GM23248 (cell line): ENCODE measurements at places on chromosomes 7 and 10. TPM values are rescaled to one million over a fixed set of nuclear protein-coding genes. Genes with fewer than 3 reads are reported as not detected.

Gene NEUROD6
- polyA plus RNA-seq, result not detected in 2 replicates

GRCh38 chr10:24255881-24256311, 47.0 kb downstream of the KIAA1217 start:
- H3K36me3 ChIP-seq, result no peaks in the 10 kb centered on the region
- H3K4me1 ChIP-seq, result peaks cover 10% of the 10 kb centered on the region
- no peak overlapping the region for H3K27ac ChIP-seq
- peak; percentile 6 for DNase-seq

GRCh38 chr7:134276951-134277350, 39.8 kb downstream of the SLC35B4 start:
- H3K27me3 ChIP-seq, result peaks cover 5% of the 10 kb centered on the region; the same call in 1 of the 2 replicates
- no peak for DNase-seq
- H3K4me1 ChIP-seq, result no peaks in the 10 kb centered on the region
- no peak overlapping the region for H3K4me3 ChIP-seq

- no peaks in the 10 kb centered on the region for H3K27me3 ChIP-seq
- no peak overlapping the region for H3K27ac ChIP-seq
- no peak for DNase-seq
- H3K4me1 ChIP-seq, result no peaks in the 10 kb centered on the region
Measured at GRCh38 chr10:97013983-97014382, 171.8 kb downstream of the SLIT1 start.

DNA sequence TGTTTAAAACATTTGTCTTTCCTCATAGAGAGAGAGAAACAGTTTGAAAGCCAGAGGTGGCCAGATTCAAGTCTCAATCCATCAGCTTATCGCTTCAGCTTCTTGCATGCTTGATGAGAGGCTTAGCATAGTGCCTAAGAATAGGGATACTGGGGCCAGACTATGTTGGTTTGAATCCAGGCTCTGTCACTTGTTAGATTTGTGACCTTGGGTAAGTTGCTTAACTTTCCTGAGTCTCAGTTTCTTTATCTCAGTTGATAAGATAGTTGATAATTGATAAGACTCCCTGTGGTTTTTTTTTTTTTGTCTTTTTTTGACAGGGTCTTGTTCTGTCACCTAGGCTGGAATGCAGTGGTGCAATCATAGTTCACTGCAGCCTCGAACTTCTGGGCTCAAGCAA, 12.1 kb upstream of the CDK6 start:
- H3K4me1 ChIP-seq, result no peaks in the 10 kb centered on the region
- no peak overlapping the region for H3K27ac ChIP-seq
- H3K27me3 ChIP-seq, result no peaks in the 10 kb centered on the region
- DNase-seq, result no peak

- H3K4me3 ChIP-seq, result no peak overlapping the region
- H3K36me3 ChIP-seq, result no peaks in the 10 kb centered on the region
- no peaks in the 10 kb centered on the region for H3K27me3 ChIP-seq
- H3K27ac ChIP-seq, result no peak overlapping the region
- no peaks in the 10 kb centered on the region for H3K4me1 ChIP-seq
- DNase-seq, result no peak
Measured at GRCh38 chr7:117808341-117808757, 64.9 kb downstream of the CTTNBP2 start.

DNA sequence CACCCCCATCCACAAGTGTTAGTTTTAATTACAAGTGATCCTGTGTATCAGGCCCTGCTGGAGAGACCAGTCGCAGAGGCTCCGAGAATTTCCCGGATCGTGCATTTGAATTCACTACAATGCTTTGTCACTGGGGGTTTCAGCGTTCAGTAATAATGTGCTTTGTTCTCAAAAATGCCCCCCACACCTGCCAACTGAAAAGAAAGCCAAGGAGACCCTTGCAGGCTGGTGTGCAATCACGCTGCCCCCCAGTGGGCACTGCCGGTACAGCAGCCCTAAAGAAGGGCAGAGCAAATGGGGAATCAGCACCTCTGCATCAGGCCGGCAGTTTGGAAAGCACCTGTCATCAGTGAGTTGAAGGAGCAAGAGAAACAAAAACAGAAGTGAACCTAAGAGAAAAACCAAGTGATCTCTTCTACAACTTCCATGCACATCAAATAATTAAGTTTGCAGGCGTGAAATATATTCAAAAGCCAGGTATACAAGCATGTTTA, 177.6 kb downstream of the PARD3 start:
- no peak overlapping the region for H3K4me3 ChIP-seq
- H3K27me3 ChIP-seq, result no peaks in the 10 kb centered on the region
- H3K27ac ChIP-seq, result no peak overlapping the region
- H3K36me3 ChIP-seq, result no peaks in the 10 kb centered on the region

Gene SLC26A3
- not detected in 2 replicates for polyA plus RNA-seq

Gene POMZP3
- polyA plus RNA-seq, result 16.0 and 16.5 TPM in 2 replicates

GRCh38 chr7:149257146-149257545, 4.8 kb upstream of the ZNF783 start:
- peak; percentile 67 for DNase-seq
- H3K4me3 ChIP-seq, result no peak overlapping the region
- peak overlapping the region; percentile 45 for H3K27ac ChIP-seq
- H3K4me1 ChIP-seq, result peaks cover 15% of the 10 kb centered on the region
- H3K27me3 ChIP-seq, result no peaks in the 10 kb centered on the region

Gene TMEM196
- not detected in 2 replicates for polyA plus RNA-seq

DNA sequence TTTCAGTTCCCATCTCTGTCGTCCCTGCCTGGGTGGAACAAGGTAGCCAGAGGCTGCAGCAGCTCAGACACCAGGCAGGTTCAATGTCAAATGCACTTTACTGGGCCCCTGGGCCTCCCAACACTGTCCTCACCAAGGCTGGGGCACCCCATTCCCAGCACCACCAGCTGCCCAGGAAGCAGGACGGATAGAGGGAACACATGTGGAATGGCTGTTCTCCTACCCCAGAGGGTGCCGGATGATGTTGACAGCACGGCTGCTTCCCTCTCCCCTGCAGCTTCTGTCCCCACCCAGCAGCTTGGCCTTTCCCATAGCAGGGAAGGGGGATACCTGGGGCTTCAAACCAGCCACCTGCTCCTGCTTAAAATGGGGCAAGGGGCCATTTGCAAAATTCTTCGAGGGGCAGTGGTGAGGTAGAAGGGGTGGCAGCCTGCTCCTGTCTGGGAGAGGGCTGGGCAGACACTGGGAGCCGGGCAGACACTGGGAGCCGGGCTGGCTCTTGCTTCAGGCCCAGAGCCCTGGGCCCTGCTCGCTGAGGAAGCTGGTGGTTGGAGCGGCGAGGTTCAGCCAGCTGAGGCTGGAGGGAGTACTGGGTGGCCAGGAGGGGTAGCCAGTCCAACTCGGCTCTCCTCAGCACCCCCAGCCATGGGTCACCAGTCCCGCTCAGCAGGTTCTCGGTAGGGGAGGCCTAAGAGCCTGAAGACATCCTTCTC, 9.1 kb downstream of the POLL start:
- no peaks in the 10 kb centered on the region for H3K27me3 ChIP-seq
- H3K27ac ChIP-seq, result no peak overlapping the region
- no peak for DNase-seq
- no peaks in the 10 kb centered on the region for H3K36me3 ChIP-seq
- H3K4me1 ChIP-seq, result no peaks in the 10 kb centered on the region

DNA sequence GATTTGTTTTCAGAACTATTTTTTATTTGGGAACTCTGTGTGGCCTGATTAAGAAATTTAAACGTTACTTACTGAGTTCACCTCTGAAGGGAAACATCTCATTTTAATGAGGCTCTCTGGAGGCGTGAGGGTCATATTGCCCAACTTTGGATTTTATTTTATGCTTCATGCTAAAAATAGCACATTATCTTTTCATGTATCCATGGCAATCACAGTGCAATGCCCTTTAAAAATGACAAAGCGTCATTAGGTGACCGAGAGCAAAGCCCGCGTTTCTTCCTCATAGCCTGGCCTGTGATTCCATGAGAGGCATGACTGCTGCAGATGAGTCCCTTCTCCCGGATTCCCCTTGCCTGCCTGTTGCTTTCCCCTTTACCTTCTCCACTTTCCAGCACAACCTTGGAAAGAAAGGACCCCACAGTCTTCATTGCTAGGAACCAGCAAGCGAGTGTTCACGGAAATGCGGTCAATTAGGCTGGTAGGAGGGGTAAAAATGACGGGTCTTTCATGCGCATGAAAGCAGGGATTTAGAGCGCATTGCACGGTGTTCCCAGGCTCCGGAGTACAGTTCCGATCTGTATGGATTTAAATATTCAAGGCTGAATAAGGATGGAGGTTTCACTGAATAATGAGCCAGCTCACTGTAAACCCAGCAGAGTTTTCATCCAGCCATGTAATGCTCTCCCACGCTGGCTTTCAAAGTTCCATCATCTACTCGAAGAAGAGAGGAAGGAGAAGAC, 98.2 kb upstream of the PITRM1 start:
- H3K27me3 ChIP-seq, result peaks cover 4% of the 10 kb centered on the region
- no peak for DNase-seq
- no peaks in the 10 kb centered on the region for H3K36me3 ChIP-seq
- no peak overlapping the region for H3K27ac ChIP-seq
- H3K4me3 ChIP-seq, result no peak overlapping the region

DNA sequence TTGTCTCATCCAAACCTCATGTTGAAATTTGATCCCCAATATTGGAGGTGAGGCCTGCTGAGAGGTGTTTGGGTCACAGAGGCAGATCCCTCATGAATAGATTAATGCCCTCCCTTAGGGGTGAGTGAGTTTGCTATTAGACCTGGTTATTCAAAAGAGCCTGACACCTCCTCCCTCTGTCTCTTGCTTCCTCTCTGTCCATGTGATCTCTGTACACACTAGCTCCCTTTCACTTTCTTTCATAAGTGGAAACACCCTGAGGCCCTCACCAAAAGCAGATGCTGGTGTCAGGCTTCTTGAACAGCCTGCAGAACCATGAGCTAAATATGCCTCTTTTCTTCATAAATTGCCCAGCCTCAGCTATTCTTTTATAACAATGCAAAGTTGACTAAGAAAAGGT, 447.1 kb downstream of the MDFIC start:
- H3K27me3 ChIP-seq, result no peaks in the 10 kb centered on the region
- no peak for DNase-seq
- no peaks in the 10 kb centered on the region for H3K36me3 ChIP-seq
- H3K4me3 ChIP-seq, result no peak overlapping the region
- H3K4me1 ChIP-seq, result no peaks in the 10 kb centered on the region

DNA sequence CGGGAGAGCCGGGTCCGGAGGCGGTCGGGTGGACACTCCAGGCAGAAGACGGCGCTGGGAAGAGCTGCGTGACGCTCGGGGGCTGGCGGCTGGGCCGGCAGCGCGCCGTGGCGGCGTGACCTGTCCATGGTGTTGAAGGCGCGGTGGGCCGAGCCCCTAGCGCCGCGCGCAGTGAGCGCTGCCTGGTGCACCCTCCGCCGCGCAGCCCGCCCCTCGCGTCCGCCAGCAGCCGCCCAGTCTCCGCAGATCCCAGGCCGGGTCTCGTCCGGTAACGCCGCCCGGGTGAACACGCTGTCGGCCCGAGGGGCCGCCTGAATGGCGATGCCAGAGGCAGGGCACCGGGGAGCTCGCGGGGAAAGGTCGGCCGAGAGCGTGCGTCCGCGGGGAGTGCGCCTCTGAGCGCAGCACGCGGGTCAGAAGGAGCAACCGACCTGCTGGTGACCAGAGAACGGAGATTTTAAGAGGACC, 657 bp upstream of the TMEM178B start:
- no peak overlapping the region for H3K27ac ChIP-seq
- no peaks in the 10 kb centered on the region for H3K36me3 ChIP-seq
- H3K4me3 ChIP-seq, result peak overlapping the region; percentile 69
- H3K4me1 ChIP-seq, result peaks cover 8% of the 10 kb centered on the region; the same call in 1 of the 2 replicates
- peaks cover 40% of the 10 kb centered on the region for H3K27me3 ChIP-seq

Gene HOXA1
- 1.6 and 1.8 TPM in 2 replicates for polyA plus RNA-seq

- H3K4me1 ChIP-seq, result peaks cover 3% of the 10 kb centered on the region
- H3K36me3 ChIP-seq, result no peaks in the 10 kb centered on the region
- no peak overlapping the region for H3K4me3 ChIP-seq
- no peaks in the 10 kb centered on the region for H3K27me3 ChIP-seq
- DNase-seq, result no peak
- no peak overlapping the region for H3K27ac ChIP-seq
Measured at GRCh38 chr7:77403957-77404356, 12.2 kb downstream of the GSAP start.

DNA sequence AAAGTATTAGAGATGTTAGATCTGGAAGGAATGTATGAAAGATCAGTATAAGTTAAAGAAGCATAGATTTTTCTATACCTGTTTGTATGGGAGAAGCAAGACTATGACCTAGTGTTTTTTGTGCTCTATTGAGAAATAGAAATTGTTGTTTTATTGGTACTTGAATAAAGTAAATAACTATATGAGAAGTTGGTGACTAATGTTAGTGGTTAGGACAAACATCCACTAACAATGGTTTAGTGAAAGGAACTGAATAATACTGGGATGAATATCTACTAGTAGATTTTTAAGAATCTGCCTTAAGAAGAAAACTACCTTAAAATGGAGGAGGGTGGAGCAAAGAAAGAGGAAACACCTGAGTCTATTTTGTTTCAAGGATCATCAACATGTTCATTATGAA, 521.1 kb upstream of the POT1 start:
- H3K36me3 ChIP-seq, result no peaks in the 10 kb centered on the region
- H3K4me1 ChIP-seq, result no peaks in the 10 kb centered on the region
- no peak overlapping the region for H3K27ac ChIP-seq
- no peak for DNase-seq

Gene NUDT13
- 1.2 and 1.4 TPM in 2 replicates for polyA plus RNA-seq

Gene GPR37
- polyA plus RNA-seq, result not detected in 2 replicates

- H3K36me3 ChIP-seq, result 0 out of 2 replicates have a peak, but pooled peaks cover 6% of the 10 kb centered on the region
- no peak overlapping the region for H3K27ac ChIP-seq
- H3K4me3 ChIP-seq, result no peak overlapping the region
- DNase-seq, result no peak
Measured at GRCh38 chr10:94524711-94525110, 20.9 kb upstream of the HELLS start.

- DNase-seq, result no peak
- H3K27ac ChIP-seq, result no peak overlapping the region
- no peaks in the 10 kb centered on the region for H3K36me3 ChIP-seq
- H3K27me3 ChIP-seq, result peaks cover 15% of the 10 kb centered on the region; the same call in 1 of the 2 replicates
- no peaks in the 10 kb centered on the region for H3K4me1 ChIP-seq
Measured at GRCh38 chr10:48251525-48252353, 22.8 kb downstream of the FRMPD2 start.

Gene EGFR
- 48.7 and 50.9 TPM in 2 replicates for polyA plus RNA-seq

DNA sequence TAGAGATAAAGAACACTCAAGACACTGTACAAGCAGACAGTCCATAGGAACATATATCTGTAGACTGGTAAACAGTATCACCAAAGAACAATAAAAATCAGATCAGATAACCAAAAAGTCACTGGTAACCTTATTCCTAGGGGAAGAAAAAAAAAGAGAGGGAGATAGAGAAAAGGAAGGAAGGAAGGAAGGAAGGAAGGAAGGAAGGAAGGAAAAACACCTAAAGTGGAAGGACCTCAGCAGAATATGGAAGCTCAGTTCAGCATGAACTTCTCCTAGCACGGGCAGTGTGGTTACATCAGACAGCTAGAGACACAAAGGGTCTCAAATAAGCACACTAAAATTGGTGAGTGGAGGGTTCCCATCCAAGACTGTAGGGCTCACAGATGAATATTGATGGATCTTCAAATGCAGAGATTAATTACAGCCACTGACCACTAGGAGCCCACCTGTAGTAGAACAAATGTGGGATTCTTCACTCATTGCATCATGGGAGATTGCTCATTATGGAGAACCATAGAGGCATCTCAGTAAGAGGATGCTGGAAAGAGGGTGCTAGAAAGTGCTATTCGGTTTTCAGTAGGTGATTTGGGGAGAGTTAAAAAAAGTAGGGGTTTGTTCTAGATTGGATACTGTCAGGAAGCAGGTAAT, 293.4 kb upstream of the C7orf33 start:
- H3K4me3 ChIP-seq, result no peak overlapping the region
- H3K36me3 ChIP-seq, result no peaks in the 10 kb centered on the region
- no peaks in the 10 kb centered on the region for H3K27me3 ChIP-seq
- no peaks in the 10 kb centered on the region for H3K4me1 ChIP-seq
- no peak overlapping the region for H3K27ac ChIP-seq
- no peak for DNase-seq

Gene HOXA11
- polyA plus RNA-seq, result 8.0 and 8.4 TPM in 2 replicates

Gene ZNF783
- polyA plus RNA-seq, result 3.5 and 3.6 TPM in 2 replicates

GRCh38 chr7:50982626-50983025, 199.9 kb upstream of the GRB10 start:
- no peaks in the 10 kb centered on the region for H3K4me1 ChIP-seq
- DNase-seq, result no peak
- no peak overlapping the region for H3K27ac ChIP-seq
- H3K27me3 ChIP-seq, result peaks cover 15% of the 10 kb centered on the region; the same call in 1 of the 2 replicates
